ENCODE measurements at places on chromosomes 11 and 22.

DNA sequence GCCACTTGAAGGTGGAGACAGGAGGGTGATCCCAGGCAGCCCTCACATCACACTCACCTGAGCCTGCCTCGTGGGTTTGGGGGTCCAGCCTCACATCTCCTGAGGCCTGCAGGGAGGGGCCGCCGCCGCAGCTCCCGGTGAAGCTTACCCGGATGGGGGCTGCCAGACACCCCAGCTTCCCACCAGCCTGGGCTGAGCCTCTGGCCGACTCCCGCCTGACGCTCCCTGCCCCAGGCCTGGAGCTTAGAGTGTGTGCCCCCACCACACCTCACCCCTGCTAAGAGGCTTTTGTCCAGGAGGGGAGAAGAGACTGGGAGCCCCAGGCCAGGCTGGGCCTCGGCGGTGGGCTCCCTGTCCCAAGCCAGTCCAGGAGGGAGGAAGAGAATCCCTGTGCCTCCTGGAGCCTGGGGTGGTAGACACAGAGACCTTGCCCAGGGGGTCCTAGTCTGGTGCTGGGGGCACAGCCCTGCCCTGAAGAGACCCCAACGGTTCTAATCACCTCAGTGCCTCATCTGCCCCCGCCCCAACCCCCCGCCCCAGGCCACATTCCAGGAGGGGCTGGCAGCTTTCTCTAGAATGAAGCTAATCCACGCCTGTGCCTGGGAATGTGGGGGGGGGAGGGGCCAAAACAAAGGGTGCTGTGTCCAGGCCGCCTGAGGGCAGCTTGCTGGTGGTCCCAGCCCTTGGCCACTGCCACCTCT lies at the start of gene SLC16A8:
Gene SLC16A8, minus strand, starts transcription at position 254 of the 701 bp plus-strand sequence. CDS start 1,311 bp downstream, outside the sequence.
- no peak for DNase-seq

DNA sequence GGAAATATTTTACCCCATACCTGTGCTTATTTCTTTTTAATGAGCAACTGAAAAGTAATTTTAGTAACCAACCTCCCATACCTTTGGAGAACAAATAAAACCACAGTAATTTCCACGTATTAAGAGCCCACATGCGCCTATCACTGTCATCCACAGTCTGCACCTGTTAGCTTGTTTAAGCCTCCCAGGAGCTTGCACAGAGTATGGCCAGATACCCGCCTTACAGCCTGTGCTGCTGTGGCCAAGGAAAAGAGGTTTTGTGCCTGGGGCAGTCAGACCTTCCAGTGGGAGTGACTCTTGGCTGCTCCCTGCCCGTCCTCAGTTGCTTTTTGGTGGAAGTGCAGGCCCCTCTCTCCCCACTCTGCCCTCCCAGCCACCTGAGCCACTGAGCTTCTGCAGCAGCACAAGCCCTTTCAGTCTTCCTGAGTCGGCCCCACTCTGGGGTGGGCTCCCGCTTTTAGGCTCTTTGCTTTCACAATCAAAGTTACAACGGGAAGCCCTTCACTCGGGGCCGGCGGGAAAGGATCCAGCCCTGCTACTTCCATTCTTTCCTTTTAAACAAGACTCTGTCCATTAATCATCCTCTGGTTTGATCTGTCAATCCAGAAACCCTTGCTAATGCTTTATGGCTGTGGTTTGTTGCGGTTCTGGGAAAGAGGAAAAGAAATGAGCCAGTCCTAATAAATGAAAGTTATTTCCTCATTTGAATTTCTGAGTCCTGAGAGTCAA lies 308.8 kb downstream of the TBC1D22A start:
- DNase-seq, result no peak

DNA sequence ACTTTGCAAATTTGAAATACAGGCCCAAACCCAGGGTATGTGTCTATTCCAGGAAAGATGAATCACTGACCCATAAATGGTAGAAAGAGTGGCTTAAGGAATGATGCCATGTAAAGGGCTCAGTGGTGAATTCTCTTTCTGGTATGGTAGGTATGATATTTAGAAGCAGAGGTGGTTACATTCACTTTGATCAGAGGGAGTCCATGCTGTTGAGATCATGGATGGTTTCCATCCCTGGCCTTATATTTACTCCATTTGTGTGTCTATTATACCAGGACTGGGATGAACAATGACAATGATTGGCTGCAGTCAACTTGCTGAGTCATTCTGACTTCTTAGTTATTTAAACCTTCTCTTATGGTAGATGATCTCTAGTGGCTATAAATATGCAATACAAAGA lies 419.8 kb upstream of the LRRC4C start:
- DNase-seq, result no peak

- no peak for DNase-seq
Measured at GRCh38 chr11:11976481-11977127, 31.8 kb downstream of the DKK3 start.

DNA sequence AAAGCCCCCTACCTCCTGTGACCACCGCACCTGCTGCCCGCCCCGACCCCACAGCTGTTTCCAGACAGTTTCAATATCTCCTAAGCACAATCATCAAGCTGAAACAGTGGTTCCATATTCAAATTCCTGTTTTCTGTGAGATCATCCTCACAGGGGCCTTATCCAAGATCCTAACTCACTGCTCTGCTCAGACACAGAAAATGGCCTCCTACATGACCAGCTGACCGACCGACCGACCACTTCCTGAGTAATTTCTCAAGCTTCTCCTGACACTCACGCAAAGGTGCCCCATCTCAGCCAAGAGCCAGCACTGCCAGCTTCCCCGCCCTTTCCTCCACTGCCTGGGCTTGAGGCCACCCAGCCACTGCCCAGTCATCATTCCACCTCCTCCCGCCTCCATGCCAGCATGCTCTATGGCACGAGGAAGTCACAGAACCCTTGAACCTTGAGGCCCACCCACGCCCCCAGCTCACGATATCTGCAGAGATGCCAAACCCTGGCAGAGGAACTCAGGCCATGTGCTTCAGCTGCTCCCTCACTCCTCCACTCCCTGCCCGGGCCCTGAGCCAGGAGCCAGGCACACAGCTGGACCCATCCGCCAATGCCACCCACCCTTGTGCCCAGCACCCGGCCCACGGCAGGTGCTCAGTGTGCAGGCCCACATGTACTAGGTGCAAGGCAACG lies 14.0 kb downstream of the KIAA0930 start:
- DNase-seq, result no peak

DNA sequence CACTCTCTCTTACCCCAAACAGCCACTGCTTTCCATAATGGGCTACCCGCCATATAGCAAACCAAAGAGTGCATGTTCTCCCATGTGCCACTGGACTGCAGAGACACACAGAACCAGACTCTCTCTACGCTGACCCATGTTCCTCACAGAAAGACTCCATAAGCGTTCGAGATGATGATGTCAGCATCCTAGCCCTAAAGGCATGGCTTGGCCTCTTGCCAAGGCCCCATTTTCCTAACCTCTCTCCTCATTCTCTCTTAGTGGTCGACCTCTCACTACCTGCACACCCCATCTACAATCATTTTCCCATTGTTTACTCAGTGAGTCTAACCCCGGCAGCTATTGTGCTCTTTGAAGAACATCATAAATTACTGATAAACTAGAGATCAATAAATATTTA lies 4.9 kb downstream of the NDUFC2 start:
- DNase-seq, result no peak

GRCh38 chr11:111571829-111572501 lies 30.3 kb upstream of the SIK2 start:
- no peak for DNase-seq

DNA sequence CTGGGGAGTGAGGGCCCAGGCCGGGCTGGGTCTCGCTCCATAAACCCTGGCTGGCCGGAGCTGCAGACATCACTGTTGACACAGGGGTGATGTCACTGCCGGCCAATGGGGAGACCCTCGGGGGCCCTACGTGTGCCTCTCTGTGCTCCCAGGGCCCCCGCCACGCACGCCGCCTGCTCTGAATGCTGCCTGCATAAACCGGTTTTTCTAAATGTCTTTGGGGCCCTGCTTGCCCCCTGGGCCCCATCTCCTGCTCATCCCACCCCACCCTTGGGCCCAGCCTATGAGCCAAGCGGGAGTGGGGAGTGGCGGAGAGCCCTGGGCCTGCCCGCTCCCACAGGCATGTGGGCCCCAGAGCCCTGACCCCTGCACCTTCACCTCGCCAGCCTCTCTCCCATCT lies 7.7 kb downstream of the H19 start:
- no peak for DNase-seq

- DNase-seq, result no peak
Measured at GRCh38 chr11:59510941-59511589, at the start of gene OR4D9. OR4D9 (plus strand) TSS chr11:59511539; CDS start chr11:59514913, 3,374 bp downstream.

DNA sequence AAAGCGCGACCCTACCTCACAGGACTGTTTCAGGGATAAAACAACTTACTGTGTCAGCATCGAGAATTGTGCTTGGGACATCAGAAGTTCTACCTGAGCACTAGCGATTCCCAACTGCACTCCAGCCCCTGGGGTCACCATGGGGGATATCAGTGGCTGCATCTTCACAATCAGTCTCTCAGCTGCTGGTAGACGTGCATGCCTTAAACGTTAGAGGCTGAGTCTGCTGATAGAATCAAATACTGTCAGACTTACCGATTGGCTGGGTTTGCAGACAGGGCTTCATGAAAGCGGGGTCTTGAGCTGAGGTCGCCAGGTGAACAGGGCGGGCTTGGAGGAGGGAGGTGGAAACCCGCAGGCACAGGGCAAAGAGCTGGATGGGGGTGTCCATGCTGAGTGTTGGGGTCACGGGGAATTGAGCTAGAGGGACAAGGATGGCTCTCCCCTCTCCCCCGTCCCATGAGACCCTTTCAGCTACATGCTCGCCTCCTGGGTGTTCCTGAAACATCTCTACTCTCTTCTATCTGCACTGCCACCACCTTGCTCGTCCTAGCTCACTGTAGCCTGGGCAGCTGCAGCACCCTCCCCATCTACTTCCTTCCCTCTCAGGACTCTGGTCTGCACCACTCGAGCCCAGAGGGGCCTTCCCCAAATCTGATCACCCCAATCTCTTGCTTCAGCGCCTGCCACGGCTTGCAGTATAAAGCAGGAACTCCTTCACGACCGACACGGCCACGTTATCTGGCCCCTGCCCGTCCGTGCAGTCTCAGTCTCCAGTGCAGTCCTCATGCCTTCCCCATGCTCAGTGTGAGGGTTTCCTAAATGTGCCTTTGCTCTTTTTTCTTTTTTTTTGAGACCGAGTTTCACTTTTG lies 43.5 kb downstream of the ST14 start:
- DNase-seq, result no peak

GRCh38 chr11:7973011-7973410 lies 7.8 kb upstream of the NLRP10 start:
- no peak for DNase-seq

GRCh38 chr11:117832511-117832910 lies 8.0 kb upstream of the FXYD2 start:
- DNase-seq, result no peak

- DNase-seq, result no peak
Measured at GRCh38 chr11:20247591-20248007, 87.3 kb upstream of the DBX1 start.

- no peak for DNase-seq
Measured at GRCh38 chr11:9146477-9146876, 55.1 kb upstream of the SCUBE2 start.

- no peak for DNase-seq
Measured at GRCh38 chr11:44519989-44520737, 45.3 kb upstream of the CD82 start.

DNA sequence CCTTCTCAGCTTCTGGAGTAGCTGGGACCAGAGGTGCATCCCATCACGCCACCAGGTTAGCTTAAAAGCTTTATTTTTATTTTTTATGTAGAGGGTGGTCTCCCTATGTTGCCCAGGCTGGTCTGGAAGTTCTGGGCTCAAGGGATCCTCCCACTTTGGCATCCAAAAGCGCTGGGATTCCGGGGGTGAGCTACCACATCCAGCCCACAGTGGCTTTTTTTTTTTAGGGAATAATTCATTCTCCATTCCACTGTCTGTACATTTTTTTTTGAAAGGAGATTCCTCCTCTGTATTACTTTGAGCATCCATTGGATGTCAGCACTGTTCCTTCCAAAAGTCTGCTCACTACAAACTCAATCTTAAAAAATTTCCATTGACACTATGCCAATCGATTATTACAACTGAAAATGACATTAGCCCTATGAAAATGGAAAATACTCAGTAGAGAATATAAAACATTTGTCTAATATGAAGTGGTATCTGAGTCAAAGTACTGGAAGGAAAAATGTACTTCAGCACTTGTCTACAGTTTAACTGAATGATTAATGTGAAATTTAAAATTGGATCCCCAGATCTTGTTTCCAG lies 1.3 kb upstream of the LPXN start:
- peak; percentile 15 for DNase-seq

- DNase-seq, result no peak
Measured at GRCh38 chr11:103297900-103298299, 188.7 kb downstream of the DYNC2H1 start.

- no peak for DNase-seq
Measured at GRCh38 chr11:19938169-19938856, 222.0 kb downstream of the DBX1 start.

DNA sequence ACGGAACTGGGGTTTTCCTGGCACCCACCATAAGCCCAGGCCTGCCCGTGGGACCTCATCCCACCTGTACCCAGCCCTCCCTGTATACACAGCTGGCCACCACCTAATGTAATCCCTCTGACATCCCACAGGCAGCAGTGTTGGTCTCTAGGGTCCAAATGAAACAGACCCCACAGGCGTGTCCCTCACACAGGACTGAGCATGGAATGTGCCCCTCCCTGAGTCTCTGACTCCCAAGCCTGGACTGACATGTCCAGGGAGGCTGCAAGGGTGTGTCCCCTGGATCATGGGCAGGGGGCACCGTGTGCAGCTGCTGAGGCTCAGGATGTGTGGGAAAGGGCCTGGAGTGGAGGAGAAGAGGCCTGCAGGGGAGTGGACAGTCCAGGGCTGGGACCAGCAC lies 50.6 kb upstream of the PPARA start:
- no peak for DNase-seq

DNA sequence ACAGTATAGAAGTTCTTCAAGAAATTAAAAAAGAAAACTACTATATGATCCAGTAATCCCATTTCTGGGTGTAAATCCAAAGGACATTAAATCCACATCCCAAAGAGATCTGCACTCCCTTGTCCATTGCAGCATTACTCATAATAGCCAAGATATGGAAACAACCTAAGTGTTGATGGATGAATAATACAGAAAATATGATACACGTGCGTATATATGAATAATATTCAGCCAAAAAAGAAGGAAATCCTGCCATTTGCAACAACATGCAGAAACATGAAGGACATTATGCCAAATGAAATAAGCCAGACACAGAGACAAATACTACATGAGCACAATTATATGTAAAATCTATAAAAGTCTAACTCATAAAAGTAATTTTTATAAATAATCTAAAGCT lies 306.3 kb upstream of the ANO3 start:
- no peak for DNase-seq

DNA sequence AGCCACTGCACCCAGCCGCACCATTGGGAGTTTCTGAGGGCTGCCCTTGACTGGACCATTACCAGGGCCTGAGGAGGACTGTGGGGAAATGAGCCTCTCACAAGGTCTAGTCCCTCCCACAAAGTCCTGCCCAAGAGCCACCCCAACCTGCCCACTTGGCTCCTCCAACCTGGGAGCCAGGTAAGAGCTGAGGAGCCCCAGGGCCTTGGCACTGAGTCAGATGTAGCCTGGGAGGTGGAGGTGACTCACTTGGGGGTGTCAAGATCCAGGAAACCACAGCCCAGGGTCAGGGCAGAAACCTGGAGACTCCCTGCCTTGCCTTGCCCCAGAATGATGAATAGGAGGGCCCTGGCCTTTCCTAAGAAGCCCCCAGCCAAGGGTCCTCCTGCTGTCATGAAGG lies 25.8 kb upstream of the P2RY2 start:
- no peak for DNase-seq
